Spinal cord (tissue), 10 donors: ENCODE measurements at places on chromosomes 12 and 14.

DNA sequence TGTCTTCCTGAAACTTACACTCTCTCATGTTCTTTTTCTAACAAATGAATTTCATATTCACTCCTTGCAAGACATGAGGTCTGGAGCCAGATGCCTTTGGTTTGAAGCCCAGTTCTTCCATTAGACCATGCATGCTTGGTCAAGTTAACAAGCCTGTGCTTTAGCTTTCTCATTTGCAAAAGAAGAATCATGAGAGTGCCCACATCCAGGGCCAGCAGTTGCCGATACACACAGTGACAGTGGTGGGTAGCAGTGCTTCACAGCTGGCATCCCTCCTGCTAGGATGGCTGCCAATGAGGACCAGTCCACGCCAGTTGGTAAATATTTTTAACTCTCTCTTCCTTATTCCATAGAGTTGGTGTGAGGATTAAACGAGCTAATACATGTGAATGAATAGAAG, 163.1 kb downstream of the PHLDA1 start:
- DNase-seq: no peak

DNA sequence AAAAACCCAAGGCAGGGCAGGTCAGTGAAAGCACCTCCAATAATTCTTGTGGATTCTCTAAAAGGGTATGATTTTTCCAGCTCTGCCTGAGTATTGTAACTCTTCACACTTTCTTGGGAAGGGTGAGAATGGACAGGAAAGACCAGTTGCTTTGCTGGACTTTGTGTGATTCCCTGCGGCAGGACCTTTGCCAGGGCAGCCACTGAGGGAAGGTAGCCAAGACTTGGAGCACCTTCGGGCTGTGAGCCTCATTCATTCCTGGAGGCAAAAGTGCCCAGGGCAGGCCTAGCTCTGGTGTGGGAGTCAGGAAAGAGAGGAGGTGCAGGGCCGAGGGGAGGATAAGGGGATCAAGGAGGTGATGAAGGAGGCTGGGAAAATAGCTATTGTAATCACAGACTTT, 80.2 kb downstream of the VCPKMT start:
- no peak for DNase-seq

DNA sequence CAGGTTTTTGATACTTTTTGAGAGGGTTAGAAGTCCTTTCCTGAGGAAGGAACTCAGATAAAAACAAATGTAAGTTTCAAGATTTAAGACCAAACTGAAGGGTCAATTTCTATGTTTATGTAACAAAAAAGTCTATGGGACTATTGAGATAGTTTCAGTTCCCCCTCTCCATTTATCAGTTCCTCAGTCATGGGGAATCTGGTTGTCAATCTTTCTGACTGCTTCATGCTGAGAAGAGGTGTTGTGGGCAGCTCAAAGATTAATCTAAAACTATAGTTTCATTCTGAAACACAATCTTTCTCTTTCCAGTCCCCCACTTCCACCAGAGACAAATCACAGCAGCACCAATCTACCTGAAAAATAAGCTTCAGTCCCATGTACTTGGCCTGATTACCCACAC, 93.7 kb downstream of the KCNMB4 start:
- DNase-seq: no peak

GRCh38 chr14:28761438-28762291, 4.9 kb upstream of the FOXG1 start:
- DNase-seq: peak; percentile 88

- DNase-seq: no peak
These were observed at the start of gene KRT80 for GRCh38 chr12:52191841-52192791. Gene KRT80 (minus strand): TSS chr12:52192014. CDS start chr12:52191902, 112 bp downstream.

- DNase-seq: no peak
These were observed 108.4 kb downstream of the RFLNA start for GRCh38 chr12:124403273-124403672.

- no peak for DNase-seq
These were observed 29.7 kb downstream of the AKAP6 start for GRCh38 chr14:32358781-32359180.

GRCh38 chr14:61872452-61872851, 110.2 kb downstream of the SNAPC1 start:
- no peak for DNase-seq

DNA sequence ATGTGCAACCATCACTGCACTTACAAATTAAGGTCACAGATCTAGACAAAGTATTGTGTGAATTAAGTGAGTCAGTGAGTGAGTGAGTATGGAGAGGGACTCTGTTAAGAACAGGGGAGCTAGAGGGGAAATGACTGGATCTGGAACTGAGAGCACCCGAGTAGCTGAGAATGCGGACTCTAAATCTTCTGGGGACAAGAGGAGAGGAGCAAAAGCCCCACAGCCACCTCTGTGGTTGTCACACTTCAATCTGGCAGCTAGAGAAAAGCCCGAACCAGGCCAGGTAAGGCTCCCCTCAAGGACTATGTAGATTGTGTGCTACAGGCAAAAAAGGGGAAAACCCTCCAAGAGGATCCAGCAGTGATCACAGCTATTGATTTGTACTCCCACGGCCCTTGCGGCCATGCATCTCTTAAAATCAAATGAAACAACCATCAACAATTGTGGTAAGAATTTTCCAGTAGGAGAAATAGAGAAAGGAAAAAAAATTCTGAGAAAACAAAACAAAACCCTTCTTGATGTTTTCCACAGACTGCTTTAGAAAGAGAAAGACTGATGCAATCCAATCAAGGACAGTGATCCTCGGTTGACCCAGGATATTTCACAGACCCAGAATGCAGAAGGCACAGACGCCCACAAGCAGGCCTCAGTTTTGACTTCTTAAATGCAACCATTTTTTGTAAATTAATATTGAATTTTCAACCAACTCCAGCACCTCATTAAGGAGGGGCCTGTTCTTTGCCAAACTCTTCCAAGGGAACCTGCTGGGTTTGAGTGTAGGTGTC, 109.6 kb downstream of the SLC38A6 start:
- DNase-seq: no peak

DNA sequence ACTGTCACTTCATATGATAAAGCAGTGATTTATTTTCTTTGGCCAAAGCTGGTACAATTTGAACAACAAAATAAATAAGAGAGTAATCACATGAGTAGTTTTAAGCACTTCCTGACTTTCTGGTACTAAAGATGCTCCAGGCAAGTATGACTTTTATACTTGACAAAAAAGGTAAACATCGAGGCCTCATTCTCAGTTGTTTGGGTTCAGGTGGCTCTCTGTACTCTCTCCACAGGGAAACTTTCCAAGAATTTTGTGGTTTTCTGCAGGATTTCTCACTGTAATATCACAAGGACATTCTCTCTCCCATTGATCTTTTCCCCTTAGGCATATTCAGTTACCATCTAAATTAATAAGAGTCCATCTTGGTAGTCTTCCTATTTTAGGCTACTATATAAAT, 26.6 kb upstream of the KCNC2 start:
- no peak for DNase-seq

DNA sequence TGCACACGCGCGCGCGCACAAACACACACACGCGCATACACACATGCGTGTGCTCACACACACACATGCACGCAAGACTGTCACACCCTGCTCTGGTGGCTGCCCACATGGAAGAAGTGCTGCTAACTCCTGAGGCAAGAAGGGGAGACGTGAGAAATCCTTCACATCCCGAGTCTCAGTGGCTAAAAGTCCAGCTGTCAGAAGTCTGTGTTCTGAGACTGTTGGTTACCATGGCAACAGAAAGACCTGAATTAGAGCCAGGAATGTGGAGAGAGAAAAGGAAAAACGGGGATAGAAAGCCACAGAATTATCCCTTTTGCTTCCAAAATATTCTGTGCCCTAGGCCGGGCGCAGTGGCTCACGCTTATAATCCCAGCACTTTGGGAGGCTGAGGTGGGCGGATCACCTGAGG, 71.2 kb downstream of the PPFIBP1 start:
- DNase-seq: peak; percentile 95

- DNase-seq: no peak
These were observed 13.8 kb downstream of the SLC41A2 start for GRCh38 chr12:104944252-104944651.

- no peak for DNase-seq
These were observed 1176.7 kb upstream of the SEL1L start for GRCh38 chr14:82710267-82710841.

DNA sequence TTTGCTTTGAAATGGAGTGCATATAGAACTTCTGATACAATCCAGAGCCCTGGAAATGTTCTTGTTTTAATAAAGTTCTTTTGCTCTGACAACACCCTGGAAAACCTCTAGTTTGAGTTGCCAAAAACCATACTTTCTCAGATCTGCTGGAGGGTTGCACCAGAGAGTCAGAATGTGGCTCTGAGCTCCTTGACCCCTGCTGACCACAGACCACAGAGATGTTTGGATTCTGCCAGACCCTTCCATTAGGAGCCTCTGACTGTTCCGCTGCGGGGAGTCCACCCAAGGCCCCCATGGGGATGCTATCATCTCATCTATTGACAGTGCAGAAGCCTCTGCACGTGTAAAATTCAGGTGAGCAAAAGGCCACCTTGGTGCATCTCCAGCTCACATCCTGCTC, 332.6 kb downstream of the GLT1D1 start:
- no peak for DNase-seq

DNA sequence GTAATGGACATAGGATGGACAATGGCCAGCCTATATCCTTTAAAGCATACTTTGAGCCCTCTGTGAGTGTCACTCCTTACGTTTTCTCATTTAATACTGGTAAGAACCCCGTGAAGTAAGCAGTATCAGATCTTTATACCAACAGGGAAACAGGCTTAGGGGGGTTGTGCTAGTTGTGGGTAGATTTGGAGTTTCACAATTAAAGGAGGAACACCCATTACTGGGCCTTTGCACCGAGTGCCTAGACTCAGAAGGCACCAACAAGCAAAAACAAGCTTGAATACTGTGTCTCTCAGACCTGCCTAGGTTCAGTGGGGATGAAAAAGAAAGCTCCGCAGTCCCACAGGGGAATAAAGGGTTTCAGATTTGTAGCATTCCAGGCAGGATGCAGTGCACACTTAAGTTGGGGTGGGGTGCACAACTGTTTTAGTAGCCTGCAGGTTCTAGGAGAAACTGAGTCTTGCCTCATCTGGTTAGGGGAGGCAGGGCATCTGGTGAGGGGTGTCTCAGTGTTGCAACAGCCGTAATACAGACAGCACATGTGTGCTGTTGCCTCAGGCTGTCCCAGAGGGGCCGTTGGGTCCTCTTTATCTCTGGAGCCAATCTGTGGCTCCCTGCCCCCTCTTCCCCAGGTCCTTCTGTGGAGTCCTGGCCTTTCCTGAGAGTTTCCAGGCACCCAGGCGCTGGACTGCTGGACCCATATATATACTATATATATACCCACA, 51.2 kb downstream of the IRAK3 start:
- no peak for DNase-seq

GRCh38 chr12:52356762-52357580, 10.3 kb downstream of the KRT85 start:
- DNase-seq: no peak

- no peak for DNase-seq
These were observed 193.0 kb upstream of the TMEM132C start for GRCh38 chr12:128073937-128074336.

DNA sequence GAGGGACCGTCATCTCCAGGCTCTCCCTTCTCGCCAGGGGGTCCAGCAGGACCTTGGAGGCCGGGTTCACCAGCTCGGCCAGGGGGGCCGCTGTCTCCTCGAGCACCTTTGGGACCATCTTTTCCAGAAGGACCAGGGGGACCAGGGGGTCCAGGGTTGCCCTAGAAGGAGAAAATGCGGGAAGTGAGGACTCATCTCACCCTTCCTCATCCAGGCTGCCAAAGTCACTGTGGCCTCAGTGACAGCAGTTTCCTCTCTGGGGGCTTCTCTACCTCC, 15.1 kb downstream of the TMEM106C start:
- DNase-seq: no peak

DNA sequence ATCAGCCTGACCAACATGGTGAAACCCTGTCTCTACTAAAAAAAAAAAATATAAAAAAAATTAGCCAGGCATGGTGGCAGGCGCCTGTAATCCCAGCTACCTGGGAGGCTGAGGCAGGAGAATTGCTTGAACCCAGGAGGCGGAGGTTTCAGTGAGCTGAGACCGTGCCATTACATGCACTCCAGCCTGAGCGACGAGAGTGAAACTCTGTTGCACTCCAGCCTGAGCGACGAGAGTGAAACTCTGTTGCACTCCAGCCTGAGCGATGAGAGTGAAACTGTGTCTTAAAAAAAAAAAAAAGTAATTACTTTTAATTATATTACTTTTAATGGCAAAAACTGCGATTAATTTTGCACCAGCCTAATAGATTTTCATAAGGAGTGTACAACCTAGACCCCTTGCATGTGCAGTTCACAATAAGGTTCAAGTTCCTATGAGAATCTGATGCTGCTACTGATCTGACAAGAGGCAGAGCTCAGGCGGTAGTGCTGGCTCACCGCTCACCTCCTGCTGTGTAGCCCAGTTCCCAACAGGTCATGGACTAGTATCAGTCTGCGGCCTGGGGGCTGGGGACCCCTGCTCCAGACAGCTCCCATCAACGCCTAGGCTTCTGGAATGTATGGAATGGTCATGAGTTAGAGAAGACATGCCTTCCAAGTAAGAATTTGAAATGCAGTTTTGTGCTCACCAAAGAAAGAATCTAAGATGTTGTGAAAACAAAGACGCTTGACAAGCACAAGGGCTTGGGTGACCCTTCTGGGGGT, 10.1 kb downstream of the LTB4R start:
- DNase-seq: no peak

- no peak for DNase-seq
These were observed 1.5 kb downstream of the RAP1B start for GRCh38 chr12:68612202-68612601.

DNA sequence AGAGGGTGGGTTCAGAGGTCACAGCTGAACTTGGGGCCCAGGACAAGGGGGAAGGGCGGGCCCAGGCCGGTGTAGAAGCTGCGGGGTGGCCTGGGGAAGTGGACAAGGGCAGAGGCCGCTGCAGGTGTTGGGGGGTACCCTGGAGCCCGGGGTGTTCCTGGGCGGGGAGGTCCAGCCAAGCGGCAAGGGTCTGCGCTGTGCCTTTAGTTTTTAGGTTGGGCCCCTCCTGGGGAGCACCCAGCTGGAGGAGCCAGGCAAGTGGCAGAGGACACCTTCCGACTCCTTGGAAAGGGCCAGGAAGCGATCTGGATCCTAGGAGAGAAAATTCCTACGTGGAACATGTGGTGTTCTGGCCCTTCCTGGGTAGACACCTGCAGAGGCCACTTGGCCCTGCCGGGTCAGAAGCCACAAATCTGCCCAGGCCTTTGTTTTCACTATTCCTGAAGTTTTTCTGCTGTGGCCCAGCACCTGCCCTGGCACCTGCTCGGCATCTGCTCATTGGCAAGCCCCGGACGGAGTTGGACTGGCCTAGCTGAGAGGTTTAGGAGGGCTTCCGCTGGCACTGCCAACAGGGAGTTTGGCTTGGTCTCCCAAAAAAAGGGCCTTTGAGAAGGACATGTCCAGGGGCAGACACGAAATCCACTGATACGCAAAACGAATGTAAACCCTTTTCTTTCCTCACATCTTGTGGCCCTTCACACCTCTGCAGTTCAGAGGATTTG, 61.1 kb downstream of the SMUG1 start:
- DNase-seq: no peak

GRCh38 chr12:93533310-93533709, 39.2 kb upstream of the SOCS2 start:
- DNase-seq: no peak

DNA sequence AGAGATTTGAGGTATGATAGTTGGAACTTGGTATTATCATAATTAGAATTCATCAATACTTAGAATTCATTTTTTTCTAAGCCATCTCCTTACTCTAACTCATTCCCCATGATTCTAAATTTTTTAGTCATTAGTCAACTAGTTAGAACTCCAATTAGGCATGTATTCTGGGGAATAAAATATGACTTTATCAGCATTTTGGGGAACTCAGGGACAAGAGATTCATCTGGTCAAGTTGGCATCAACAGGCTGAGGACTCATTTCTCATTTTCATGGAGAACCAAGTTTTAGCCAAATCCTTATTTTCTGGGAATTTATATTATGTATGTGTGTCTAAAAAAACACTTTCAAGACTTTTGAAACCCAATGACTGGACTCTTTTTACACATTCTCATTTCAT, 29.2 kb downstream of the DIP2B start:
- no peak for DNase-seq
